ENCODE measurements at places on chromosomes 16 and 17.

- no peak for DNase-seq
These were observed 4.2 kb downstream of the CDRT4 start for GRCh38 chr17:15462976-15463772.

DNA sequence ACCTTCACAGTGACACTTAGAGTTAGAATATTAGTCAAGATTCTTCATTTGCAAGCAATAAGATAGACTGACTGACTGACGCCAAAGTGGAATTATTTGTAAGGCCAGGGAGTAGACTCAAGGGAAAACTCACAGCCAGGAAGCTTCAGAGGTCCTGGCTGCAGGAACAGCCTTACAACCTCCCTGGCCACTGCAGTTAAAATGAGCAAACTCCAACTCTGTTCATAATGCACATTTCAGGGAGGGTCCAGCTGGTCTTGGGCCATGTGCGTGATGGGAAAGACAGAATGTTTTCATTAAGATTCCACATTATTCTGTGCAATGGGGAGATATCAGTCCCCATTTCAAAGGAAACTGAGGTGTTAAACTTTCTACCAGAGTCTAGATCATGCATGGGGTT, 9.9 kb downstream of the CAPNS2 start:
- no peak for DNase-seq

DNA sequence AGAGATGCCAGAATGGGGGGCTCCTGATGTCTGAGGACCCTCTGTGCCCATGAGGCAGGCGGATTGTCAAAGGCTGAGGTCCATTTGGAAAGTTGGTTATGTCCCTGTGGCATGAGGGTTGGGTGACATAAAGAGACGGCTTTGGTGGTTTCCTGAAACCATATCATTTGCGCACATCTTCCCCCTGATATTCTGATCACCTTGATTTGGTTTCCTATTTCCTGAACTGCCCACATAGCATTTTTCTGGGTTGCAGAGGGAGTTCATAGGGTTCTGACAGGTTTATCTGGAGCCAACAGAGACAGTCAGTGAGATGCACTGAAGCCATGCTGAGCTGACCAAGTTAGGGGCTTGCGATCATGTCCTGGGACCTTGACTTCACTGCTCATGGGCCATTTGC, 15.7 kb upstream of the RNF222 start:
- DNase-seq = no peak

- no peak for DNase-seq
These were observed 571 bp upstream of the USP10 start for GRCh38 chr16:84699147-84699711.

- DNase-seq = no peak
These were observed 51.8 kb upstream of the MED9 start for GRCh38 chr17:17425005-17425404.

DNA sequence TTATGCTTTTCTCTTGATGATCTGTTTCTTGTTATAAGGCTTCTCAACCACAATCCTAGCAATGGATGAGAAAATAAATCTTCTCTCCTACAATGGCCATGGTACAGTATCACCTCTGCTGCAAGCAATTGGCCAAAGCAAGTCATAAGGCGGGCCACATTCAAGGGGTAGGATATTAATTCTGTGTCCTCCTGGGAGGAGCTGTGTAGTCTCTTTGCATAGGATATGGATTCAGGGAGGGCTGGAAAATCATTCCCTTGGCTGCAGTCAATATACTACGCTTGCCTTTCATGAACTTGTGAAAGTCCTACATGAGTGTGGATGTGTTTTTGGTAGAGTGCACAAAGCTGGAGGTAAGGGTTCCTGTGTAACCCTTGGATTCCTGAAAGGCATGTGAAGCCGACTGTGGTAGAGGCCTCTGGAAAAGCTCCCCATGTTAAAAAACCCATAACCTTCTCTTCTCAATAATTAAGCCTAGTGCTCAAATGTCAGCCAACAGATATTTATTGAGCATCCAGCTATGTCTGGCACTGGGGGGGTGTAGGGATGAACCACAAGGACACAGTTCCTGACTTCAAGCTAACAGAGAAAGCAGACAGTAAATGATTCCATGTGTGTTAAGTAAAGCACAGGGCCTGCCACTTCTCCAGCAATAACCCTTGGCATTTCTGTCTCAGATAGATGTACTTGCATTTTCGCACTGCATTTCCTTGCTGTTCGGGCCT, 147.6 kb upstream of the HS3ST3A1 start:
- DNase-seq = no peak

GRCh38 chr16:80175011-80175410, 365.8 kb upstream of the DYNLRB2 start:
- no peak for DNase-seq

DNA sequence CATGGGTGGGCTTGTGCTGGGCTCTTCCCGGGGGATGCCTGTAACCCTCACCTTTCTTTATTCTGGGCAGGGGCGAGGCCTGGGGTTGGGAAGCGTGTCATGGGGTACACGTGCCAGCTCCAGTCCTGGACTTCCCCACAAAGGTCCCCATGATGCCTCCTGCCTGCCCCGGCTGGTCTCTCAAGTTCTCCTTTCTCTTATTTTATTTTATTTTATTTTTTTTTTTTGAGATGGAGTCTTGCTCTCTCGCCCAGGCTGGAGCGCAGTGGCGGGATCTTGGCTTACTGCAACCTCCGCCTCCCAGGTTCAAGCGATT, 8.6 kb downstream of the ATP2A3 start:
- no peak for DNase-seq

GRCh38 chr16:70770291-70770625, 30.7 kb downstream of the VAC14 start:
- no peak for DNase-seq

- DNase-seq = no peak
These were observed 243.2 kb upstream of the GSE1 start for GRCh38 chr16:85369741-85370528.

DNA sequence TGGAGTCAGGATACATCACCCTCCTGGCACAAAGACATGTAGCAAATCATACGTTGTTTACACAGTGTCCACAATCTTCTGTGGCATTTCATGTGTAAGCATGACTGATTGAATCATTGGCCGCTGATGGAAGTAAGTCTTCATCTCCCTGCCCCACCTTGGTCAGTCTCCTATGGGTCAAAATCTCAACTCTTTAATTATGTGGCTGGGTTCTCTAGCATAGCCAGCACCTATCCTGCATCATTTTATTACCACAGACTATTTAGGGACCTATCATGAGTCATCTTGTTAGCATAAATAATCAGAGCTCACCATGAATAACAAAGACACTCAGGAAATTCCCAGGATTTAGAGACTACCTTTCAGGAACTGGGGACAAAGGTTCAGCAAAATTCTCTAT, 15.9 kb downstream of the TANC2 start:
- no peak for DNase-seq

DNA sequence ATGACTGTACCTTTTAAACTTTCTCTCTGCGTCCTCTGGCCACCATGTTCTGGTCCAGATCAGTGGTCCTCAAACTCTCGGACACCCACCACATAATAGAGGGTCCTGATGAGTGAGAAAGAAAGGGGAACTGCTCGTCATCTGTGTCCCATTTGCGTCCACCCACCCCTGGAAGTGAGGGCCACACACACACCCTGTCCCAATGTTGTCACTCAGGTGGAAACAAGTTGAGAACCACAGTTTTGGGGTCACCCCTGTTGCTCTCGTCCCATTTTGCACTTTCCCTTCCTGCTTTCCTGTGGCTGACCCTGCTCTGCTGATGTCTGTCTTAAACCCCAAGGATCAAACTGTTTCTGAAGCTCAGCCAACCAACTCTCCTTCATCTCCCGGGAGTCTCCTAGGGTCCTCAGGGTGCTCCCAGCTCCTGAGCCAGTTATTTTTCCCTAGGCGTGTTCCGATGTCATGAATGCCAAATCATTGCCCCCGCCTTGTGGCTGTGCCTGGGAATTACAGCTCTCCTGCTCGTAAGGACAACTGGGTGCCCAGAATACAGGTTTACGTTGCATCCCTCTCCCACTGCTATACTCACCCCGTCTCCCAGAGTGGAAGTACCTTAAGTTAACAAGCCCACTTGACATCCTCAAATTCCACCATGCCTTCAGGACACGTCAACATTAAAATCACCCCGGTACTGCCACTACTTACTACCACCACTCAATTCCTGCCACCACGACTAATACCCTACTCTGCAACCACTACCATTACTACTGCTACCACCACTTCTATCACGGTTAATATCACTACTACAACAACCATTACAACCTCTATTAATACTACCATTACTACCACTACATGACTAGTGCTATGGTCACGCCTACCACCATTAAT, 26.0 kb upstream of the HNF1B start:
- peak; percentile 10 for DNase-seq

DNA sequence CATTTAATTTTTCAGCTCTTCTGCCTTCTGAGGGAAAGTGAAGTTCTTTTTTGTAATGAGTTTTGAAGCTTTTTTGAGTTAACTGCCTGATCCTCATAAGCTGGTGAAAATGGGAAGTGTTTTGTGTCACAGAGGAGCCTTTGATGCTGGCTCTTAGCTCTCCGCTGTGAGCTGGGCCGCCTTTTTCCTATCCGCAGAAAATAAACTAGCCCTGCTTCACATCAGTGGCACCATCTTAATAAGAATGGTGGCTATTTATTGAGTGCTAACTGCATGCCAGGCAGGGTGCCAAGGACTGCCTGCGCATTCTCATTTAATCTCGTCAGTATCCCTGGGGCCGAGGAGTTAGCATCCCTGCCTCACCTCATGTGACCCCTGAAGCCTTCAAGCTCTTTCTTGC, 309.0 kb downstream of the CPPED1 start:
- DNase-seq = no peak

DNA sequence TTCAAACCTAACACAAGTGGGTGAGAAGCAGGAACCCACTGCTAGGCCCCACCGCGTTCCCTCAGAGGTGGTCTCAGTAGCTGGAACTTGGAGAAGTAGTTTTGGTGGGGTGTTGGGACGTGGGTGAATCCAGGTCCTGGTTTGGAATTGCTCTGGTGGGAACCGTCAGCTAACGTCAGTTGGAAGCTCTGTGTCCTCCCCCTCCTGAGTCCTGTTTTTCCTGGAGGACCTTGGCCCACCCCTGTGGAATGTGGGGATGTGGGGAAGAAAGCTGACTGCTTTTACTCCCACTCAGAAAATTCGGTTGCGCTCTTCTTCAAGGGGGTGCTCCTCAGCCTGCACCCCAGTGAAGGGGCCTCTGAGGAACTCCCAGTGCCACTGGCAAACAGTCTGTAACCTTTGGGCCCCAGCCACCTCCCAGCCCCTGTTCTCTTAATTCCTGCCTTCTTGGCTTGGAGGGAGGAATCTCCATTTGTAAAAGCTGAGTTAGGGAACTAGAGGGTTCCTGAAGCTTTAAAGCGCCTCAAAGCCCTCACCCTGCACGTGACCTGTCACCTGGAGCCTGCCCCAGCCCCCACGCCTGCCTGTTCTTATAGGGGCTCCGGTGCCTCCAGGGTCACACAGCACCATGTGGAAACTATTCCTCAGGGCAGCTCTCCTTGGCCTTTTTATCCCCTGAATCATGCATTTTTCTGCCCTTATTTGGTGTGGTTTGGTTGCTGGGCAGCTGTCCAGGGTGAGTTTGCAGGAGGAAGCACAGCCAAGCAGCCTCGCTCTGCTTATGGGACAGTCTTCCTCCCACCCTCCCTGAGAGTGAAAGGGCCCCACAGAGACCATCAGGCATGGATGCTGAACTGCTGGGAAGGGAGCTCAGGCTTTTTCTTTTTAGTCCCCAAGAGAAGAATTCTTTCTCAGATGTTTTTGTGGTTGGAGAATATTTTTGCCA, 16.2 kb upstream of the NAGLU start:
- no peak for DNase-seq

DNA sequence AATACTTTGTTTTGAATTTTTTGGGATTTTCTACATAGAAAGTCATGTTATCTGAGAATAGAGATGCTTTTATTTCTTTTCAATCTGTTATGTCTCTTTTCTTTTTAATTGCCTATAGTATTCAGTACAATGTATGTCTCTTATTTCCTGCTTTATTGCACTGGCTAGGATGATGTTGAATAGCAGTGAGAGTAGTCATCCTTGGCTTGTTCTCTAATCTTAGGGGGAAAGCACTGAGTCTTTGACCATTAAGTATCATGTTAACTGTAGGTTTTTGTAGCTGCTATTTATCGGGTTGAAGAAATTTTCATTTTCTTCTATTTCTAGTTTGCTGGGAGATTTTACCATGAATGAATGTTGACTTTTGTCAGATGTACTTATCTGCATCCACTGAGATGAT, 10.0 kb upstream of the ABCA3 start:
- no peak for DNase-seq

- no peak for DNase-seq
These were observed 8.4 kb downstream of the TMEM95 start for GRCh38 chr17:7363311-7363710.

GRCh38 chr17:7307686-7308624, 527 bp downstream of the EIF5A start:
- no peak for DNase-seq

GRCh38 chr16:591231-591630, 1.4 kb downstream of the RAB40C start:
- no peak for DNase-seq

GRCh38 chr17:44785921-44786320, 27.1 kb downstream of the ADAM11 start:
- DNase-seq = no peak

DNA sequence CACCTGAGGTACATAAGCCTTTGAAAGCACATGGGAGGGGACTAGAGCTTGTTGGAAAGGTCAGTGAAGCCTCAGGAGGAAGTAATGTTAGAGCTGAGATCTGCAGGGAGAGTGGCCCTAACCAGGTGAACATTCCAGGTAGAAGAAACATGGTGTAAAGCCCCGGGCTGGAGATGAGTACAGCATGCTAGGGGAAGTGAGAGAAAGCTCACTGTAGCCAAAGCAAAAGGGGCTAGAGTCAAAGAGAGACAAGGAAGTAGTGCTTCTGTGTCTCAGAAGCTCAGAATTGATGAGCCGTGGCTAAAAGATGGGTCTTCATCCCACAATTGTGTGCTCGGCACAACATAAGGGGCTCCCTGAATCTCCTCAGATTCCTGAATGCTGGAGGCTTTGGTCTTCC, 481.8 kb downstream of the XYLT1 start:
- no peak for DNase-seq

DNA sequence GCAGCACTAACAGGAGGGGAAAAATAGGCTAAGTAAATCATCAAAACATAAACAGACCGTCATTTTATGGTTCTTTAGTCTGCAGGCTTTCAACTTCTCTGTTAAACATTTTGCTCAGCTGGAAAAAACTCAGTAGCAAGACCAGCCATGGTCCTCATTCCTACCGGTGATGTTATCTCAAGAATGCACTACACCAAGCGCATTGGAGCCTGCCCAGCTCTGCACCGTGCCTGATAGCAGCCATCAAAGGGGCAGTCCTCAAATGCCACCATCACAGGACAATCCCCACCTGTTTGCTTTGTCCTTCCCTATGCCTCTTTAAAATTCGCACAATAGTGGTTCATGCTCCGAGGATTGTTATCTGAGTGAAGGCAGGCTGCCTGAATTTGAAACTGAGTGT, 181.5 kb upstream of the MON1B start:
- DNase-seq = no peak

DNA sequence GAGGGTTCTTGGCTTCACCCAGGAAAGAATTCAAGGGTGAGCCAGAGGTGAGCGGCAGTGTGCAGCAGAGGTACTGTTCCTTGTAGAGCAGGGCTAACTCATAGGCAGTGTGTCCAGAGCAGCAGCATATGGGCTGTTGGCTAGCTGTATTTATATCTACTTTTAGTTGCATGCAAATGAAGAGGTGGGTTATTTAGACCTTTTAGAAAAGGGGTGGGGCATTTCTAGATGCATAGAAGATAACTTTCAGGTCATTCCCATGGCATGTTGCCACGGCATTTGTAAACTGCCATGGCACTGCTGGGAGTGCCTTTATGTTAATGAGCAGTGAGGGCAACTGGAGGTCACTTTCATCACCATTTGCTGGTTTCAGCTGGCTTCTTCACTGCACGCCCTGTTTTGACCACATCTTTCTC, 141.0 kb downstream of the STX8 start:
- DNase-seq = no peak
